ENCODE measurements at places on chromosomes 6 and 20. TPM values are rescaled to one million over a fixed set of nuclear protein-coding genes. Genes with fewer than 3 reads are reported as not detected.

Gene ARHGAP18
- 24.8 TPM for total RNA-seq

Gene GHRH
- total RNA-seq, result not detected

Gene COL12A1
- total RNA-seq, result 92.3 TPM

Gene MCHR2
- not detected for total RNA-seq

Gene GLP1R
- total RNA-seq, result not detected

Gene ELOVL4
- 3.2 TPM for total RNA-seq

Measured in thoracic aorta (tissue), 2 donors.